SW 1271 (cell line): ENCODE measurements at places on chromosomes 2 and 18.

- DNase-seq = no peak
These were observed 19.3 kb upstream of the MC2R start for GRCh38 chr18:13934676-13935075.

- DNase-seq = no peak
These were observed 866 bp upstream of the SF3B6 start for GRCh38 chr2:24076849-24077534.

GRCh38 chr18:49738721-49739120, 74.6 kb downstream of the ACAA2 start:
- no peak for DNase-seq

DNA sequence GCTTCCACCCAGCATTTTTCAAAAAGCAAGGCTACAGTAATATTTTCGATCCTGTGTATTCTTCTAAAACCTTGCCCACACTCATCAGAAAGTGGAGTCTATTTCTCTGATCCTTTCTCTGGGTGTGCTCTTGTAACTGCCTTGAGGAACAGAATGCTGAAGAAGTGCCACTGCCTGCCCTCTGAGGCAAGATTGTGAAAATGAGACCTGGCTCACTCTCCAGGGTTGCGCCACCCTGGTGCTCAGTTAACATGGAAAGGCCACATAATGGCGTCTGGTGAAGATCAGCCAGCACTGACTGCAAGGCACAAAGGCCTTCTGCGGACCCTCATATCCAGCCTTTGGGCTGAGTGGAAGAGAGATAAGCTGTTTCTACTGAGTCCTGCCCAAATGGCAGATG, 11.2 kb upstream of the SH3RF3 start:
- no peak for DNase-seq

DNA sequence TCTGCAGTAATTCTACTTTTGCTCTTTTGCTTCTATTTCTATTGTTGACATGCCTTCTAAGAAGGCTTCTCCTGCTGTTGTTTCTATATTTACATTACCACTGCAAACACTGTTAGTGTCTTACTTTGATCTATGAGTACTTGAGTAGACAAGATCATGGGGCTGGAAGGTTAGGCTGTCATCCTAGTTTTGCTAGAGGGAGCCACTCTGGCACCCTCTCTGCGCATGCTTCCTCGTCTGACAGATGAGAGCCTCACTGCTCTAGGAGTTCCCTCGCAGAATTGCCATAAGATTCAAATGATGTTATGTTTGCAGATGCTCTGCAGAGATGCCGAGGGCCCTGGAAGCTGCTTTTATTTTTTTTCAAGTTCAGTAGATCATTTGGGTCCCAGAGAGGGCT, 185.6 kb downstream of the RNF144A start:
- DNase-seq = no peak

DNA sequence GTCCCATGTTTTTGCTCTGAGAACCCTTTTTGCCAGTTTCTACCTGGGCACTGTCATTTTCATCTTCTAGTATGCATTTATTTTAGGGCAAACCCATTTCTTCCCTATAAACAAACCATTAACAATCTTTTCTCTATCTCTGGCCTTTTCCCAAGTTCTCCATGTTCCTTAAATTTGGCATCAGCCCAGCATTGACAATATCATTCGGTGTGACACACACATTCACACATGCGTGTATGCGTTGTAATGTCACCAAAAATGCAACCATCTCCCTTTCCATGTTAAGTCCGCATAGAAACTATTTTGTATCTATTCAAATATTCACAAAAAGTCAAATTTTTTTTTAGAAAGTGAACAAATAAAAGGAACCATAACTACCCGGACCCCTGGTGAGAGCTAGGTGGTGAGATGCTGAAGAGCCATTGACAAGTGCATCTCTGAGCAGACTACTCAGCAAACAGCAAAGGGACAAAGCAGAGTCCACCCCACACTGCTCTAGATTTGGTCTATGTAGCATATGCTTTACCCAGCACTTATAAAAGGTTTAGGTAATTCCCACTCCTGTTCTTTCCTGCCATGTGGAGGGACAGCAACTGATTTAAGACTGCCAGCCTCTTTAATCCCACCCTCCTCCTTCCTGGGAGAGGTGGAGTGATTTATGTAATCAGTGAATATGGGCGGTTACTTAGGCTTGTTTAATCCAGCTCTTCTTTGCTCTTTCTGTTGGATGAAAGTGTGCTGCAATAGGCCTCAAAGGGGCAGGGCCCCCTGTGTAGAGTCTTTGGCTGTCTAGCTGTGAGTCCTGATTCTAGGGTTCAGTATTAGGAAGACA, 124.1 kb downstream of the METTL8 start:
- DNase-seq = no peak

- no peak for DNase-seq
These were observed 44.3 kb downstream of the EDAR start for GRCh38 chr2:108944601-108945331.

- DNase-seq = no peak
These were observed 215.1 kb downstream of the ZNF385B start for GRCh38 chr2:179646173-179646769.

DNA sequence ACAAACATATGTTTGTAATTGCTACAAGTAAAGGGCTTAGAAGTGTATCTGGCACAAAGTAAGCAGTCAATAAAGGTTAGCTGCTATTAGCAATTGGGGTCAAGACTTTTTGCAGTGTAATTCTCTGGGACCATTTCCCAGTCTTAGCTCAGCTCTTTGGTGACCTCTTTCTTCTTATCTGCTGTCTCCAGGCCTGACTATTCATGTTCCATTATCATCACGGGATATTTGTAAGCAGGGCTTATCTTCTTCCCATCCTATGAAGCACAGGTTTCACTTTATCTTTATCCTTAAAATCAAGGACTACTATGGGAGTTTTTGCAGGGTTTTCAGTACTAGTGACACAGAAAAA, 131.7 kb downstream of the DOCK10 start:
- no peak for DNase-seq

- DNase-seq = no peak
These were observed 14.0 kb upstream of the SCLY start for GRCh38 chr2:238046725-238047270.

- DNase-seq = no peak
These were observed 120.3 kb downstream of the PAX3 start for GRCh38 chr2:222178450-222178849.

DNA sequence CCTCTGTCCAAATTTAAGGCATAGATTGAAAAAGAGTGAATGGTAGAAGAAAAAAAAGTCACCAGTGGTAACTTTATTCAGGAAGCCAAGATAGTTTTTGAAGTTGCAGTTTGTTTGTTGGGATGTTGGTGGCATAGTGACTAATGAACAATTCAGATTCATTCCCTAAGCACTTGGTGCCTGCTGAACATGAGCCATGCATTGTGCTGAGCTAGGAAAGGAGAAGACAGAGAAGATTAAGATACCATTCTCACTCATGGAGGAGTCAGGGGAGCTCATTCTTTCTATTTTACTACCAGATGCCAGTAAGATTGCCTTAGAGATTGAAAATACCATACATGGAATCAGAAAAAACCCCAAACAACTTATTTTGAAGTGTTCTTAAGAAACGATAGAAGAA, 25.1 kb downstream of the MEIS1 start:
- no peak for DNase-seq

DNA sequence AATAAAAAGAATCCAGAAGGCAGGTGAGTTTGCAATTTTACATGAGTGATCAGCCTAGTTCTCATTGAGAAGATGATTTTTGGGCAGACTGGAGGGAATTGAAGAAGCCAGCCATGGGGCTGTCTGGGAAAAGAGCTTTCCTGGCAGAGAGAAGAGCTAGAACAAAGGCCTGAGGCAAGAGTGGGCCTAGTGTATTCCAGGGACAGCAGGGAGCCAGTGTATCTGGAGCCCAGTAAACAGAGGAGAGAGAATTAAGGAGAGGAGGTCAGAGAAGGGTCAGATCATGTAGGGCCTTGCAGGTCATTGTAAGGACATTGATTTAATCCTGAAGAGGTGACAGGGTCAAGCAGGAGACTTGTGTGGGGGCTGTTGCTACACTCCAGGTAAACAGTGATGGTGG, 195.8 kb downstream of the SATB2 start:
- DNase-seq = no peak

DNA sequence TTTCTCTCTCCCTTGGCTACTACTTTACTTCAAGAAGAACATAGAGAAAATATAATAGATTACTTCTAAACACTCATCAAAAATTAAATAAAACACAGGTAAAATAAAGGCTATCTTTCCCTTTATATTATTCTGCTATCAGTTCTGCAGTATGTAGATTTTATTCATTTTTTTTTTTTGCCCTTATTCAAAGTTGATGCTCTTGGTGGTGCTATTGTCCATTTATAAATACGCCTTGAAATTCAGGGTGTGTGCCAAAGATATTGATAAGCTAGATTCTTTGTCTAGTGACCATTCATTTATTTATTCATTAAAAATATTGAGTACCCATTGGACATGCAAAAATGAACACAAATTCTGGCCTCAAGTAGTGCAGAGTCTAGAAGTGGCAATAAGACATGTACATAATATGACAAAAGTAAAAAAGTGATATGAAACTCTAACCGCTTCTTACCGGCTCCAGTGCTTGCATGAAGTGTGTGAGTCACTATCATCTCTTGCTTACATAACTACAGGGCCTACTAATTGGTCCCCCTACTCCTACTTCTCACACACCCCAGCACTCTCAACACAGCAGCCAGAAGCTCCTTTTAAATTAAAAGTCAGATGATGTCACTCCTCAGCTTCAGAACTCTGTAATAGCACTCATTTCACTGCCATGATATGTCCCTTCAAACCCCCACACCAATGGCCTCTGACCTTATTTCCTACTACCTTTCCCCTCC, 208.3 kb upstream of the FANCL start:
- no peak for DNase-seq

DNA sequence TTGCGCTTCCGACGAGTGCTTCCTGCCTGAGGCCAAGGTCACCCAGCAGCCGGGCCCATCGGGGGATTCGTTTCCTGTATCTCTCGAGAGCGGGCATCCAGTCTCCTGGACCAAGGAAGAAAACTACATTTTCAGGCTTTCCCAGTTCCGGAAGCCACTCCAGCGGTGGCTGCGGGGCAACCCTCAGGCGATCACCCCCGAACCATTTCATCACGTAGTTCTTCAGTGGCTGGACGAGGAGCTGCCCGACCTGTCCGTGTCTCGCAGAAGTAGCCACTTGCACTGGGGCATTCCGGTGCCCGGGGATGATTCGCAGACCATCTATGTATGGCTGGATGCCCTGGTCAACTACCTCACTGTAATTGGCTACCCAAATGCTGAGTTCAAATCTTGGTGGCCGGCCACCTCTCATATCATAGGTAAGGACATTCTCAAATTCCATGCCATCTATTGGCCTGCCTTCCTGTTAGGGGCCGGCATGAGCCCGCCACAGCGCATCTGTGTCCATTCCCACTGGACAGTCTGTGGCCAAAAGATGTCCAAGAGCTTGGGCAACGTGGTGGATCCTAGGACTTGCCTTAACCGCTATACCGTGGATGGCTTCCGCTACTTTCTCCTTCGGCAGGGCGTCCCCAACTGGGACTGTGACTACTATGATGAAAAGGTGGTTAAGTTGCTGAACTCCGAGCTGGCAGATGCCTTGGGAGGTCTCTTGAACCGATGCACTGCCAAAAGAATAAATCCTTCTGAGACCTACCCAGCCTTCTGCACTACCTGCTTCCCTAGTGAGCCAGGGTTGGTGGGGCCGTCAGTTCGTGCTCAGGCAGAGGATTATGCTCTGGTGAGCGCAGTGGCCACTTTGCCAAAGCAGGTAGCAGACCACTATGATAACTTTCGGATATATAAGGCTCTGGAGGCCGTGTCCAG, 1.0 kb downstream of the MARS2 start:
- peak; percentile 31 for DNase-seq

DNA sequence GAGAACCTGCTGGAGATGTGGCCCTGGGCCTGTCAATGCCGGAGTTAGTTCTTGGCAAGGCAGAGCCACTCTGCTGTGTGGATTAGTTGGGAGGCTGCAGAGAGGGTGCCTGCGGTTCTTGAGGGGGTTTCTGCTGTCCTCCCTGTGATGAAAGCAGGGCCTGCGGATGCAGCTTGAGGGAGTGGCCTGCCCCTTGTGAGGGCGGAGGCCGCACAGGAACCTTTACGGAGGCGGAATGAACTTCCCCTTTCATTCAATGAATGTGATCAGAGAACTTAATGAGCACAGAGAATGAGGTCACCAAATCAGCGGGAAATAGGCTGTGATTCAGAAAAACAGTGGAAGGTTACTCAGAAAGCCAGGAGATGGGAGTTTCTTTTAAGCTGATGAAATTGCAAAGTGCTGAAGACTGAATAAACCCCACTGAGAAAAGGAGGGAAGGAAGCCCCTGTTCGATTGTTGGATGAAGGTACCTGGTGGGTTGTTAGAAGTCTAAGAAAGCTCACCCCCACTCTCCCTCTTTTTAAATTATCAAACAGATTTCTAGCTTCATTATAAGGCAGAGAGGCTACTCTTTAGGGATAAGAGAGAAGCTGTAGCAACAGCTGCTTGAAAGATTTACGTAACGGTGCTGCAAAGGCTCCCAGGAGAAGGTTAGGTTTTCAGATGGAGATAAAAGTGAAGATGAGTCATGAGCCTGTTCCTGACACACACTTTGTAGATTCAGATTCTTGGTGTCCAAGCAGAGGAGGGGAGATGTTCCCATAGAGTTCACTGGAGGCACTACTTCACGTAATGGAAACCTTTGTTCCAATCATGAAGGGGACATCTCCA, 47.4 kb downstream of the VWA3B start:
- no peak for DNase-seq

GRCh38 chr2:31319406-31320175, 85.6 kb downstream of the EHD3 start:
- no peak for DNase-seq

- no peak for DNase-seq
These were observed 59.3 kb upstream of the B3GNT7 start for GRCh38 chr2:231336236-231336635.

- DNase-seq = no peak
These were observed 60.7 kb upstream of the DAPL1 start for GRCh38 chr2:158734442-158734841.

DNA sequence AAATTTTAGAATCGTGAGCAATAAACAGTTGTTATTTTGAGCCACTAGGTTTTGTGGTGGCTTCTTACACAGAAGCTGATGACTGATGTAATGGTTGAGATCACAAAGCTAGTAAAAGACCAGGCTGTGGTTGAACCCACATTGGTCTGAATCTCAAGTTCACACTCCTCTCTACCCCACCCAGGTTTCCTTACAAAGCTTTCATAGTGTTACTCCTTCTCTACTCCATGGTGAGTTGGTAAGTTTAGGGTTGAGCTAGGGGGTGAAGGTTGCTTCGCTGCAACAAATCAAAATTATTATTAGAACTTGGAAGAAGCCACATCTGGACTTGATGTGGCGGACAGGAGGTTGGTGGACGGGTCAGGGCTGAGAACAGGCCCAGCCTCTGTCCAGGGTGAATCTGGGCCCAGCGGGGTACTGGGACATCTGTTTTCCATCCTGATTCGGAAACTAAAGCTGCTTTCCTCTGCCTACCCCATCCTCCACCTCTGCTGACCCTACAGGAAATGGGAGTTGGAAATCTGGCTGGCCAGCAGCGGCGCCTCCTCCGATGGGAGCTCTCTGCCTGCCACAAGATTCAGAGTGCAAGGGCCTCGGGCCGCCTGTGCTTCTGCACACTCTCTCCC, 86.3 kb downstream of the ZFP36L2 start:
- DNase-seq = no peak
